ENCODE measurements at places on chromosomes 2 and 18. TPM values are rescaled to one million over a fixed set of nuclear protein-coding genes. Genes with fewer than 3 reads are reported as not detected.

IAH1 gene
- 48.2 TPM for total RNA-seq

TTN gene
- 22.9 TPM for total RNA-seq

HOXD11 gene
- not detected for total RNA-seq

PJVK gene
- total RNA-seq, result 5.3 TPM

GRCh38 chr2:147173189-147173581 lies 671.6 kb upstream of the ACVR2A start:
- DNase-seq, result no peak

- DNase-seq, result no peak
These were observed 30.5 kb downstream of the LINC00305 start for GRCh38 chr18:64118406-64118805.

DNA sequence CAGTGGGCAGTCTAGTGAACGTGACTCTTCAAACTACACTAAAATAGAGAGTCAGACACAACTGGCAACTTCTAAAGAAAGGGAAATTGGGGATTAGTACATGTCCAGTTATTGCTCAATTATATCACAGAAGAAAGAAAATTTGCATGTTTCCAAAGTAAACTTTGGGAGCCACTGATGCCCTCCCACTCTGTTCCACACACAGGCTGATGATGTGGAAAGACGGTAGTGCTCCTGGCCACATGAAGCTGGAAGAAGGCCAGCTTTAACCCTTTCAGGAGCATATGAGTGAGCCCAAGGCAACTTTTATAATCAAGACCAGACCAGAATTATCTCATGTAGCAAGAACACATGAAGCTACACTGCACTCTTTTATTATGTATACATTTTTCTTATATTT lies 141.0 kb downstream of the NR4A2 start:
- no peak for DNase-seq

GRCh38 chr2:20365249-20365817 lies 14.7 kb upstream of the PUM2 start:
- DNase-seq, result no peak

DNA sequence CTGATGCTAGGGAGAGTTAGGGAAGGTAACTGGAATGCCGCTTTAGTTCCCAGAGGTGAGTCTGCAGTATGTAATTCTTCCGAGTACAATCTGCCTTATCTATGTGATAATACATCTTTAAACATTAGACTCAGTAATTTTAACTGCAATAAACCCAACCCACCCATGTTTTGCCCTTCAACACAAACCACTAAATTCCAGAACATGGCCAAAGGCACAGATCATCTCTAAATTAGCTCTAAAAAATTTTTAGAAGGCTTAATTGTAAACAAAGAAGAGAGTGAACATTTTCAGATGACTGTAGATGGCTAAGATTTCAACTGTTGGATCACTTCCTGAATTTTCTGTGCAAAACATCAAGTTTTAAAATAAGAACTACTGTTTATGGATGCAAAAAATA lies 488.7 kb upstream of the ID2 start:
- DNase-seq, result no peak

DNA sequence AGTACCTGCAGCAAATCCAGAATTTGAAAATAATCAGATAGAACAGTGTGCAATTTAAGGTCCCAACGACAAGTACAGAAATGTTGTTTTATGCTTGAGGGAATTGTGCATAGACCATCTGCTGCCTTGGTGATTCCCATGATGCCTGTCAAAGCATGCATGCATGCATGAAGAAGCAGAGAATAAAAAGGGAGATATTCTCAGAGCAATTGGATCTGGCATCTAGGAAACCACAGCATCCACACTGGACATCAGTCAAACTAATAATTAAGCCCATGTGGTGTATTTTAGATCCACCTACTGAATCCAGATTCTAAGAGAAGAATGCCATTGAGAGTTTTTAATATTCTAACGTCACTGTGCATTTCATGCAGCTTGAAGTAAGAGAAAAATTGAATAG lies 361.2 kb downstream of the FSIP2 start:
- no peak for DNase-seq
